COLO829 (cell line): ENCODE measurements at places on chromosomes 3 and 15.
A peak's percentile ranks its signal among the peaks of the same experiment; 100 is the strongest.

DNA sequence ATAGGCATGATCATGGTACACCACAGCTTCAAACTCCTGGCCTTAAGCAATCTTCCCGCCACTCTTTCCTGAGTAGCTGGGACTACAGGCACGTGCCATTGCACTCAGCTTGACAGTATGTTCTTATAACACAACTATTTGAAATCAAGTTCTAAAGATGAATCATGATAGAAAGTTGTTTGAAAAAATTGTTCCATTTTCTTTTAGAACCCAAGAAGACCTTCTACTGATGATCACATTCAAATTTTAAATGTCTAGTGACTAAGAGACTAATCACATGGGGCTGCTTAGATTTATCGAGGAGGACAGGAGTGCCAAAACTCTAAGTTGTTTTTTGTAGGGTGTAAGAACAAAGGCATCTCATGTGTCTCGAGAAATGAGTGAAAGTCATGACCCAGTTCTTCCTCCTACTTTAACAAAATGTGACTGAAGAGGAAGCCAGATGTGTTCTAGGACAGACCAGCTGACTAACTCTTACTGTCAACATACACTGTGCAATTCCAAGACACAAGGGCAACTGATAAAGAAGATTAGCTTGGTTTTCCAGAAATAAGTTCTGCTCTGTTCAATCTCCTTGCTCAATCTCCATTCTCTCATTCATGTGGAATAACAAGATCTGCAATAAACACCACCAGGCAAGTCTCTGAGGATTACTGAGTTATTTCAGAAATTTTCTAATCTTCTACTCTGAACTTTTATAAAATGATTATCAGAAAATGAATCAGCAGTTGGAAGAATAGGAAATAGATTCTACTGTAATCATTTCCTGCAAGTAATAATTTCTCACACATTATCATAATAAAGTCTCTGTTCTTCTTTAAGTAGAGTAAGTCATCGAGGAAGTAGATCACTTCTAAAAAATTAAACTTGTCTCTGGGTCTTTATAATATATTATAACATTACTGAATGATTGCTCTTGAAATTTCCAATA lies 122.6 kb upstream of the CCNL1 start:
- DNase-seq: peak; percentile 91

GRCh38 chr15:58517682-58518525 lies 86.1 kb downstream of the LIPC start:
- no peak for DNase-seq

DNA sequence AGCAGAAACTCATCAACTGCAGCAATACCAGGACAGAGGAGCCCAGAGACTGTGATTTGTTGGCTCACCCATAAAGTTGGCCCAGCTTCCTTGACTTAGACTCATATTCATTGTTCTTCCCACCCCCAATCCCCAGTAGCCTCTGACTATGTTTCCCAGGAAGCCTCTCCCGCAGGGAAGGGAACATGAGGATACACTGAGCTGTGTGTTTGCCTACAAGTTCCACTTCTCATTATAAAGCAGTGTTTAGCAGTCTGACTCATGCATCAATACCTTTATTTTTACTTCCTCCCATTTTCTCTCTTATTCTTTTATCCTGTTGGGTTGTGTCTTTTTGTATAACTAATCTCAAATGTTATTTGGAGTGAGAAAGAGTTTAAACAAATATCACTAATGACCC lies 111.6 kb upstream of the PHLDB2 start:
- peak; percentile 45 for DNase-seq

DNA sequence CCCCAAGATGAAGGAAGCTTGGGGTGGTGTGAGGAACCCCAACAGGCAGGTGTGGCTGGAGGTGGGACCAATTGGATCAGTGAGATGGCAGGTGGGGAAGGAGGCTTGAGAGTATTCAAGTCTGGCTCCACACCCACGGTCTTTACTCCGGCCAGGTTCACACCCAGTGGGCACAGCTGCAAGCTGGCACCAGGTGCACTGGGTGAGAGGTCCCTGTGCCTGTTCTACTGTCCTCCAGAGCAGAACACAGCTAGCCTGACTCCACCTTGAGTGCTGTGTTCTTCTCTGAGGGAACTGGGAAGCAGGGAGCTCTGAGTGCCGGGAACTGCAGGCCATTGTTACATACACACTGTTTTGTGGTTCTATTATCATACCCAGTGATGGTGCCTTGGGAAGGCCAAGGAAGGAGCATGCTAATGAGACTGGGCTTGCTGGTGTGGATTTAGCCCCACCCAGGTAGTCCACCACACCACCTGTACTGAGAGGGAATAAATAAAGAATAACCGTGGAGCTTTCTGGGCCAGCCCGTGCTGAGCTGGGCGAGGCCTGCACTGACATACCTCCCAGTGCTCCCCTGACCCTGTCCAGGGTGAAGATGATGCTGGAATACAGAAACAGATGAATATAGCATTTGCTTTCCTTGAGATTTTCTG lies 93.4 kb downstream of the ABHD5 start:
- DNase-seq: no peak

GRCh38 chr3:69740103-69741021 lies 1.1 kb downstream of the MITF start:
- no peak for DNase-seq
